Right ventricle myocardium inferior (tissue), 1 donor: ENCODE measurements at places on chromosomes 16 and 17. TPM values are rescaled to one million over a fixed set of nuclear protein-coding genes. Genes with fewer than 3 reads are reported as not detected.

The IRX6 gene
- 0.57 TPM for total RNA-seq

GRCh38 chr17:72915625-72916081 lies 176.8 kb downstream of the SLC39A11 start:
- DNase-seq, result no peak

DNA sequence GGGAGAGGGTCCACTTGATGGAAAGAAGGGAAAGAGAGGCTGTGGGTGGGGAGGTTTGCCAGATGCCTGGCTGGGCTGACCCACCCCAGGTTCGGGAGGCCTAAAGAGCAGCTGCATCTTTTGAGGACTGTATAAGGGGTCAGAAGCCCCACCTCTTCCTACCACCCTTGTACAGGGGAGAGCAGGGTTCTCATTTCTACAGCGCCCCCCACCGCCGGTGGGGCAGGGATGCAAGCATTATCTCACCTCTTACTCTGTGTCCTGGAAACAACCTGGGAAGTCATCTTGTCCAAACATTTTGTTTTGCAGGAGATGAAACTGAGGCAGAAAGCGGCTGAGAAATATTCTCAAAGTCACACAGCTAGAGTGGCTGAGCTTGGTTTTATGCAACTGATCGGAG lies 22.5 kb upstream of the CCDC182 start:
- no peak for DNase-seq

DNA sequence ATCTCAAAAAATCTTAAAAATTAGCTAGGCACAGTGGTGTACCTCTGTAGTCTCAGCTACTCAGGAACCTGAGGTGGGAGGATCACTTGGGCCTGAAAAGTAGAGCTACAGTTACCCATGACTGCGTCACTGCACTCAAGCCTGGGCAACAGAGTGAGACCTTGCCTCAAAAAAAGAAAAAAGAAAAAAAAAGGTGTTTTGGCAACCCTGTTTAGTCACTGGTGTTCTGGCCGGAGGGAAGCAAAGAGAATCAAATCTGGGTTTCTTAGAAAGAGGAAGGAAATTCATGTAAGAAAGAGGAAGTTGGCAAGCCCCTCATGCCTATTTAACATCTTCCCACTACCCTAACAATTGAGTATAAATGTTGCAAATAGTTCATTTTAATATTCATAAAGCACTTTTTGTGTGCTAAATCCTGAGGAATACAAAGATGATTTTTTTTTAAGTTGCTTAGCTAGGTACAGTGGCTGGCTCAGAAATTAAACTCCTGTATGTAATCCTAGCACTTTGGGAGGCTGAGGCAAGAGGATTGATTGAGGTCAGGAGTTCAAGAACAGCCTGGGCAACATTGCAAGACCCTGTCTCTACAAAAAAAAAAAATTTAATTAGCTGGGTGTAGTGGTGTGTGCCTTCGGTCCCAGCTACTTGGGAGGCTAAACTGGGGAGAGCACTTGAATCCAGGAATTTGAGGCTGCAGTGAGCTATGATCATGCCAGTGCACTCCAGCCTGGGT lies 6.5 kb upstream of the USP32 start:
- no peak for DNase-seq

DNA sequence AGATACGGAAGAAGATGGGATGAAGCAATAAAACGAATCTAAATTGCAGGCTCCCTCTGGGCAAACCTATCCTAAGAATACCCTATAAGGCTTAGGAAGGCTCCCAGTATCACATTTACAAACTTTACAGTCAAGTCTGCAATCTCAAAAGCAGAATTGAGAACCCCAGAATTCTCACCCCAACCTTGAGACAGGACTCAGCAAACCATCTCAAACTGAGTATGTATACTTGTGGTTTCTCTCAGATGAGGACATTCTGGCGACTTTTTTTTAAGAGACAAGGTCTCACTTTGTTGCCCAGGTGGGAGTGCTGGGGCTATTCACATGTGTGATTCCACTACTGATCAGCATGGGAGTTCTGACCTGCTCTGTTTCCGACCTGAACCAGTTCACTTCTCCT lies 19.3 kb upstream of the ITGA2B start:
- no peak for DNase-seq
